ENCODE measurements at places on chromosomes 3 and 15. TPM values are rescaled to one million over a fixed set of nuclear protein-coding genes. Genes with fewer than 3 reads are reported as not detected.

Gene MASP1
- total RNA-seq, result 3.5 TPM

Gene LRRC49
- total RNA-seq, result 3.3 TPM

Gene GUCA1C
- total RNA-seq, result not detected

Gene HGD
- not detected for total RNA-seq

Gene SAMD7
- not detected for total RNA-seq

Gene ADPRH
- total RNA-seq, result 15.0 TPM

Gene SNURF
- 8.3 TPM for total RNA-seq

Gene SPINK8
- total RNA-seq, result not detected

Gene RARRES1
- total RNA-seq, result 35.1 TPM

Gene GPX1
- 295 TPM for total RNA-seq

Gene CPB1
- total RNA-seq, result 0.46 TPM

Gene GABRA5
- 103 TPM for total RNA-seq

Gene GRAMD1C
- 2.7 TPM for total RNA-seq

Gene SIDT1
- 3.8 TPM for total RNA-seq

Gene UNC13C
- total RNA-seq, result 0.17 TPM

Gene RNU5B-1
- not detected for total RNA-seq

Gene GOLIM4
- total RNA-seq, result 41.7 TPM

Gene C3orf20
- total RNA-seq, result not detected

Gene TTLL13
- not detected for total RNA-seq

Gene RAB5A
- 74.8 TPM for total RNA-seq

Gene LMAN1L
- total RNA-seq, result 0.66 TPM

Gene TRAT1
- total RNA-seq, result not detected

Gene GOLGA8H
- total RNA-seq, result 0.42 TPM

Gene AGBL1
- total RNA-seq, result 0.06 TPM

Gene ETV5
- total RNA-seq, result 11.5 TPM

Gene CELF6
- 4.6 TPM for total RNA-seq

Gene PLCB2
- total RNA-seq, result 5.8 TPM

Gene RASGRF1
- total RNA-seq, result not detected

Gene GRM2
- 0.83 TPM for total RNA-seq

Gene ITIH1
- total RNA-seq, result not detected

Gene CCR8
- total RNA-seq, result not detected

Gene FBXO40
- not detected for total RNA-seq

Gene ISG20
- 6.1 TPM for total RNA-seq

Gene CCDC13
- 3.0 TPM for total RNA-seq

Gene NRROS
- 8.2 TPM for total RNA-seq

Gene LRRN1
- total RNA-seq, result 4.6 TPM

Gene ZNF774
- total RNA-seq, result 1.7 TPM

Gene DCBLD2
- 48.4 TPM for total RNA-seq

Gene EPHA3
- 13.1 TPM for total RNA-seq

Gene SPINT1
- 1.0 TPM for total RNA-seq

Gene DPPA2
- not detected for total RNA-seq

Gene OXTR
- total RNA-seq, result 0.84 TPM

Gene CKMT1B
- total RNA-seq, result 1.3 TPM

Gene MOBP
- total RNA-seq, result not detected

Gene ABI3BP
- 25.7 TPM for total RNA-seq

Gene IGDCC3
- 0.17 TPM for total RNA-seq

Gene GOLGA6L7
- total RNA-seq, result not detected

Gene IL17RC
- 40.3 TPM for total RNA-seq

Gene GOLGA8T
- not detected for total RNA-seq

Gene P2RY1
- 3.3 TPM for total RNA-seq

Gene ACKR4
- 0.84 TPM for total RNA-seq

Gene CLDN18
- total RNA-seq, result not detected

All from esophagus muscularis mucosa (tissue), 4 donors.